Vagina (tissue), 2 donors: ENCODE measurements at places on chromosomes 6 and 20. TPM values are rescaled to one million over a fixed set of nuclear protein-coding genes. Genes with fewer than 3 reads are reported as not detected.
A peak's percentile ranks its signal among the peaks of the same experiment; 100 is the strongest.

DNA sequence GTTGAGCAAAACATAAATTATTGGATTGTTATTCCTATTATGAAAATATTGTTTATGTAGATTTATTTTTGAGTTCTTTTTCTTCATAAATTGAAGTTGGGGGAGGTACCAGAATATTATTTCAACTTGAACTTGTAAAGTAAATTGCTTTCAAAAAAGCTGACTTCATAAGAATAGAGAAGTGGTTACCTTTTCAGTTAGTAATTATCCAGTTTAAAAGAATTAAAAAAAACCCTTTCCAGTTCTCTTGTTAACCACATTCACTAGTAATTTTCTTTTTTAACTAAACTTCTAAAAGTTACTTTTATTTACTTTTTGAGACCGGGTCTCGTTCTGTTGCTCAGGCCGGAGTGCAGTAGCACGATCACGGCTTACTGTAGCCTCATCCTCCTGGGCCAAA lies 124.3 kb downstream of the CDKAL1 start:
- H3K36me3 ChIP-seq: no peaks in the 10 kb centered on the region
- H3K27ac ChIP-seq: no peak overlapping the region
- H3K4me1 ChIP-seq: peaks cover 26% of the 10 kb centered on the region
- no peak overlapping the region for H3K4me3 ChIP-seq
- no peak for DNase-seq

GRCh38 chr6:152701081-152701862 lies 3.6 kb downstream of the MYCT1 start:
- no peak for DNase-seq
- H3K27ac ChIP-seq: no peak overlapping the region
- no peaks in the 10 kb centered on the region for H3K27me3 ChIP-seq
- H3K4me1 ChIP-seq: no peaks in the 10 kb centered on the region
- H3K36me3 ChIP-seq: no peaks in the 10 kb centered on the region
- H3K4me3 ChIP-seq: peak overlapping the region; percentile 15

DNA sequence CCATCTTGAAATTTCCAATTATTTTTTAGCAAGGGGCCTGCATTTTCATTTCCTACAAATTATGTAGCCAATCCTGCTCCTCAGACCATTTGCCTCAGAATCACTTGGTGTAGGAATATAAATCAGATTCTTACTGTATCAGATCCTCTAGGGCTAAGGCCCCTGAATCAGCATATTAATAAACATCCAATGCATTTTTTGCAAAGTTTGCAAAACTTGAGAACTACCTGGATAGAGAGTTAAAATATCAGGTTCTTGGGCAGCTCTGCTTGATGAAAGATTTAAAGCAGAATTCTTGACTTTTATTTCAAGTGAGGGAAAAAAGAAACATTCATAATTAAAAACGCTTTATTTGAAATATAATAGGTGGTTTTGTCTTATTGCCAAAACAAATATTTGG lies 82.2 kb upstream of the MAN1A1 start:
- H3K27me3 ChIP-seq: no peaks in the 10 kb centered on the region
- DNase-seq: no peak
- no peaks in the 10 kb centered on the region for H3K36me3 ChIP-seq
- H3K27ac ChIP-seq: no peak overlapping the region

DNA sequence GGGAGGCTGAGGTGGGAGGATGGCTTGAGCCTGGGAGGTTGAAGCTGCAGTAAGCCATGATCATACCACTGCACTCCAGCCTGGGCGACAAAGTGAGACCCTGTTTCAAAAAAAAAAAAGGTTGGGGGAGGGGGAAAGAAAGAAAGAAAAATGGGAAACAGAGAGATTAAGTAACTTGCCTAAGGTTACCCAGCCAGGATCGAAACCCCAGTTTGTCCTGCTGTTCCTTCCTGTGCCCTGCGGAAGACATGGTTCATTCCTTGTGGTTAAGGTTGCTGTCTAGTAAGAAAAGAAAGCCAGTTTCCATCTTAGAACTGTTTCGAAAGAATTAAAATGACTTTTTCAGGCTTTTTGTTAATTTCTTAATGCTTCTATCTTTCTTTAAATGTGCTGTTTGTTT lies 29.8 kb downstream of the C6orf89 start:
- H3K27me3 ChIP-seq: no peaks in the 10 kb centered on the region
- H3K4me3 ChIP-seq: no peak overlapping the region
- H3K4me1 ChIP-seq: peaks cover 71% of the 10 kb centered on the region
- H3K36me3 ChIP-seq: no peaks in the 10 kb centered on the region
- DNase-seq: no peak
- peak overlapping the region; percentile 10 for H3K27ac ChIP-seq

GRCh38 chr6:124999105-124999764 lies 37.0 kb downstream of the RNF217 start:
- peaks cover 22% of the 10 kb centered on the region for H3K4me1 ChIP-seq
- no peaks in the 10 kb centered on the region for H3K36me3 ChIP-seq

Gene STMND1
- not detected for total RNA-seq

DNA sequence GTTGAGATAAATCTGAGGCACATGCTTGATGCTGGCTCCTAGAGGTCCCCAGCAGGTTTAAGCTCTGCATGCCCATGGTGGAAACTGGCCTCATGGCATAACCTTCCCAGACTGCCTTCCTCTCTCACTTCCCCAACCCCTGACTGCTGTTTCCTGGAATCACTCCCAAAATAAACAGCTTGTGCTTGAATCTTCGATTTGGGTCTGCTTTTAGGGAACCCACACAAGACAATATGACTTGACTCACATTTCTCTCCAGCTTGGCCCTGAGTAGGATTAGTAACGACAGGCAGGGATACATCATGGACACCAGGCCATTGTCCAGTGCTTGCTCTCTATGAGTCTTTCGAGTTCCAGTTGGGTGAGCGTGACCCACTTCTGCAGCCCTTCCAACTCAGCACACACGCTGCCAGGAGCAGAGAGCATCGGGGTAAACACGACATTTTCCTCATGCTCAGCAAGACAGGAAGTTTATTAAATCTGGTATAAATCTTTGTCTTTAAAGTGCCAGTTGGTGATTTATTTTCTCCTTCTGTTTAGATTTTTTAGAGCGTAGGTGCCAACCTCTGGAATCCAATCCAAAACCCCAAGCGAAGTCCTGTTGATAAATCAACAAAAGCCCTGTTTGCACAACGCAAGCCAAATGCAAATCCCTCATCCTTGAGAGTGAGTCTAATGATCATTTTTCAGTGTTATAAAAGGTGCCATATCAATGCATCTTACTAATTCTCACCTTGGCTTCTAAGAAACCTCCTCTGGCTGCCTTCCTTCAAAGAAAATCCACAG lies 135.0 kb downstream of the FOXA2 start:
- no peaks in the 10 kb centered on the region for H3K36me3 ChIP-seq
- H3K27me3 ChIP-seq: no peaks in the 10 kb centered on the region
- H3K4me1 ChIP-seq: no peaks in the 10 kb centered on the region
- no peak overlapping the region for H3K27ac ChIP-seq
- no peak for DNase-seq
- H3K4me3 ChIP-seq: no peak overlapping the region

- DNase-seq: no peak
- peaks cover 8% of the 10 kb centered on the region for H3K4me1 ChIP-seq
- no peak overlapping the region for H3K4me3 ChIP-seq
- no peaks in the 10 kb centered on the region for H3K27me3 ChIP-seq
Measured at GRCh38 chr6:16625291-16626265, 135.7 kb downstream of the ATXN1 start.

GRCh38 chr6:56574292-56574691 lies 68.4 kb downstream of the DST start:
- H3K27ac ChIP-seq: no peak overlapping the region
- no peaks in the 10 kb centered on the region for H3K4me1 ChIP-seq
- DNase-seq: no peak

- DNase-seq: no peak
- no peaks in the 10 kb centered on the region for H3K27me3 ChIP-seq
- H3K36me3 ChIP-seq: no peaks in the 10 kb centered on the region
Measured at GRCh38 chr20:8505476-8506200, 373.6 kb downstream of the PLCB1 start.

GRCh38 chr20:53284256-53284655 lies 309.4 kb downstream of the ZNF217 start:
- no peak overlapping the region for H3K27ac ChIP-seq
- H3K4me3 ChIP-seq: no peak overlapping the region
- H3K36me3 ChIP-seq: no peaks in the 10 kb centered on the region
- no peak for DNase-seq

DNA sequence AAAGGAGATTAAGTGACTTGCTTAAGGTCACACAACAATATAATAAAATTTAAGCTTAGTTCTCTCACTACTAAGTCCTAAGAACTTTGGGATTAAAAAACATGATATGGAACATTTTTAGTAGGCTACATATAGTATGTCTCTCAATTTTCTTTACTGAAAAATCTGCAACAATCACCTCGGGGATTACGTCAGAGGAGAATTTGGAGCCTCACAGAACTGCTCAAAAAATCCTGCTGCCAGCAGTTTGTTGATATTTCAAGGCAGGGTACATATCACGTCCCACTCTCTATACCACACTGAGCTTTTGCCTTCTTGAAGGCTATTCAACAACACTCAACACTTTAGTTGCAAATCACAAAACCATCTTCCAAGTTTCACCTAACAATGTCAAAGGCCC lies 561.6 kb upstream of the BTBD3 start:
- no peak for DNase-seq
- H3K4me1 ChIP-seq: no peaks in the 10 kb centered on the region
- no peaks in the 10 kb centered on the region for H3K36me3 ChIP-seq
- no peak overlapping the region for H3K27ac ChIP-seq
- H3K4me3 ChIP-seq: no peak overlapping the region
- no peaks in the 10 kb centered on the region for H3K27me3 ChIP-seq
